ENCODE measurements at places on chromosomes 5 and 9.

DNA sequence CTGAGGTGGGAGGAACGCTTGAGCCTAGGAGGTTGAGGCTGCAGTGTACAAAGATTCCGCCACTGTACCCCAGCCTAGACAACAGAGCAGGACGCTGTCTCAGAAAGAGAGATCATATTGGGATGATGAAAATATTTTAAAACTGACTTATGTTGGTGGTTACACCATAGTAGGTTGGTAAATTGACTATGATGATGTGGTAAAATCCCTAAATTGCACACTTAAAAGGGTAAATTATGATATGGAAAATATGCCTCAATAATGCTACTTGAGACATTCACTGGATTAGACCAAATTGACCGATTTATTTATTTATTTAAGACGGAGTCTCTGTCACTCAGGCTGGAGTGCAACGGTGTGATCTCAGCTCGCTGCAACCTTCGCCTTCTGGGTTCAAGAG, 21.9 kb upstream of the TOR1B start:
- no peak for DNase-seq

- peak; percentile 49 for DNase-seq
Observed at GRCh38 chr5:179766021-179766725, 27.6 kb upstream of the LTC4S start.

- no peak for DNase-seq
Observed at GRCh38 chr5:131945551-131946168, at the start of gene MEIKIN. Gene MEIKIN, minus strand, starts transcription at chr5:131945663. Its CDS starts 158 bp downstream, at chr5:131945505.

DNA sequence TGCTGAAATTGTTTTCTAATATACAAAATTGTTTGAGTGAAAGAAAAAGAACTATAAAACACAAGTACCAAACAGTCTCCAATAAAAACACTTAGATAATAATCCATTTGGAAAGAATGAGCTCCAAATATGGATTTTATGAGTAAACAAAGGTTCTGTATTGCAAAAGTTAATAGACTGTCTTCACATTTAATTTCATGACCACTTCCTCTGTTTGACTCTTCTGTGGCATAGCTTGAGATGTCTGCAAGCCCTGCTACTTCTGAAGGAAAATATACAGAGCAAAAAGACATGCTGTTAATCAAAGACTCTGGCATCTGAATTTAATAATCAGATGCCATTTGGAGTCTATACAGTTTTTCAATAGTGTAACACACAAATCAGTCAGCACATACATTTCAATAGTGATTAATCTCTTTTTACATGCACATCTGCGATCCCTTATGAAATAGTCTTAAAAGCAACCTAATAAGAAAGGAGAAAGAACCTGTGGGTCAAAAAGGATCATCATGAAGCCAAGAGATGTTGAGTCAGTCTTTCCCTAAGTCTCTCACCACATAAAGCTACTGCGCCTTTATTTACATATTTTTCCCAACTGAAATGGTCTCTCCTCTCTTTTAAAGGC, 165.4 kb upstream of the LHFPL2 start:
- DNase-seq: no peak

DNA sequence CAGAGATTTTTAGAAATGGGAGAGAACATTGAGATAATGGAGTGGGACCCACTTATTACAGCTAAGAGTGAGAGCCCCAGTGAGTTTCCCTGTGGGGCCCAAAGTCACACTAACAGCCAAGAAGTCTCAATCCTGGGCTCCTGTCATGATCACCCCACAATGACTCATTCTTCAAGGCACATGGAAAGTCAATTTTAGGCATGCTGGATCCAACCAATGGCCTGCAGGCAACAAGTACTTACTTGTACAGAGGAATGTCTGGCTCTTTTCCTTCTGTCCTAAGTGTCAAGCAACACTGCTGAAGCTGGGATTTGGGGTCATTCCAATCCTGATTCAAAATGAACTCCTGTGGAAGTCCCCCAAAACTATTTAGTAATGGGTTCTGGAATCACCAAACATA, 123.1 kb downstream of the DROSHA start:
- no peak for DNase-seq

DNA sequence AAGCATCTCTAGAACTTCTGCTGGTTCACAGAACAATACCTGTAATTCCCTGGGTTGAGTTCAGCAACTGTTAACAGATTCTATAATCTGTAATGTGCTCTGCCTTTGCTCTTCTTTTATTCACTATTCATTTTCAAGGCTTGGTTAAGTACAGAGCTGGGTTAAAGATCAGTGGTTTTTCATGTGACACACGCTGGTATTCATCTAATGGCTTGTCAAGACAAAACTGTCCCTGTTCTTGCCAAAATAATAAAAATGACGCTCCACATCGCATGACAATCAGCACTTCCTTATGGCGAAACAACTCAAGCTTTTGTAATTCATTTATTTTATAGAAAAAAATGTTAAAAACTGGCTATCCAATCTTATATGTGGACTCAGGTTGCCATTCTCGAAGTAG, 137.9 kb downstream of the BNC2 start:
- DNase-seq: no peak

- DNase-seq: no peak
Observed at GRCh38 chr9:126366366-126367011, 39.9 kb downstream of the MVB12B start.

GRCh38 chr9:15101095-15101494, 190.9 kb upstream of the FREM1 start:
- DNase-seq: no peak

DNA sequence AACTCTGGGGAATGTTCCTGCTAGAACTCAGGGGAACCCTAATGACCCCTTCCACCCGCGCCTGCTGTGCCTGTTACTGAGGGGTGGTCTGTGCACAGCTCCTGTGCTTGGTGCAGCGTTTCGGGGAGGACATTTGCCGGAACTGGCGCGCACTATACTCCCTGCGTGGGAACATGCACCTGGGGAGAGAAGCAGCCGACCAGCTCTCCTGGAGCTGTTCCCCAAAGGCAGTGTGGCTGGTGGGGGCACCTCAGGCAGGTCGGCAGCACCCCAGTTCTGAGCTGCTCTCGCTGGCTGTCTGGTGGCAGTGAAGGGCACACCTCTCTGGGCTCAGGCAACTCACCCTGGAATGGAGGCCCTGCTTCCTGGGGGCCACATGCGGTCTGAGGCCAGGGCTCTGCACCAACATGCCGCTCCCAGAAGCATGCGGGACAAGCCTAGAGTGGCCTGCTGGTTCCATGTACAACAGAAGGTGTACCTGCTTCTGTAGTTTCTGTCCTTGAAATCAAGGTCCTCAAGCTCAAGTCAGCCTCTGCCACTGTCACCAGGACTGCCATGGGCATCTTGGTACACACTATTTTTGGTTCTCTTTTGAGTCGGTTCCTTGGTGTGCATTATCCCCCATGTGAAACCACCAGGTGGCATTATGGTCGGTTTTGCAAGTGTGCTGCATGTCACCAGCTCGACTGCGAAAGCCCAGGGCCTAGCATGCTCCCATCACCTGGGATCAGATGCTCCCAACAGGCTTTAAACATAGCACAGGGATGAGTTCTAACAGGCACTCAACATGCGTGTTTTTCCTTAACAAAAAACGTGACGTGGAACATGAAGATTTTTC, 7.8 kb upstream of the MRNIP start:
- no peak for DNase-seq

GRCh38 chr5:134846641-134846960, 833 bp downstream of the C5orf24 start:
- DNase-seq: no peak

GRCh38 chr9:133777068-133777791, 39.1 kb upstream of the SARDH start:
- DNase-seq: no peak

Measured in astrocyte of the cerebellum (primary cell).